Gastrocnemius medialis (tissue), 4 donors: ENCODE measurements at places on chromosomes 12 and 14. TPM values are rescaled to one million over a fixed set of nuclear protein-coding genes. Genes with fewer than 3 reads are reported as not detected.

MCRS1 gene
- total RNA-seq: 37.5 TPM

CAND1 gene
- 10.5 TPM for total RNA-seq

RNASE1 gene
- total RNA-seq: 184 TPM

SLIRP gene
- total RNA-seq: 352 TPM
